Activated T-cell treated with anti-CD3 and anti-CD28 coated beads for 1 hour (primary cell): ENCODE measurements at places on chromosomes 12 and 14.

- no peak for DNase-seq
These were observed 2.4 kb downstream of the C12orf75 start for GRCh38 chr12:105332925-105333324.

DNA sequence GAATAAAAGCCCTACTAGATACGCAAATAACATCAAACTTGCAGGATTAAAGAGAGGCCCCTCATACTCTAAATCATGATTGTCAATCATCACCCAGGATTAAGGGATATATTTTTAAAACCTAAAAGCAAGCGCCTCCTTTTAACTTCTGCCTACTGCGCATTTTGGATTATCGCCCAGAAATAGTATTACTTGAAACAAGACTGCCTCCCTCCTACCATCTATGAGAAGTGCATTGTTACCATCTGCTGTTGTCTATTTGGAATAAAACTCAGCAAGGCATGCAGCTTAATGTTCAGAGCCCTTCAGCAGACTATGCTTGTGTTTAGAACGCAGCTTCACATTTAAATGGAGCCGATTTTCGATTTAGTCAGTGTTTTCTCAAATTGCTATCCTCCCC lies 79.6 kb downstream of the EXOC5 start:
- DNase-seq: no peak

- no peak for DNase-seq
These were observed 92.8 kb downstream of the NINJ2 start for GRCh38 chr12:570435-570920.

DNA sequence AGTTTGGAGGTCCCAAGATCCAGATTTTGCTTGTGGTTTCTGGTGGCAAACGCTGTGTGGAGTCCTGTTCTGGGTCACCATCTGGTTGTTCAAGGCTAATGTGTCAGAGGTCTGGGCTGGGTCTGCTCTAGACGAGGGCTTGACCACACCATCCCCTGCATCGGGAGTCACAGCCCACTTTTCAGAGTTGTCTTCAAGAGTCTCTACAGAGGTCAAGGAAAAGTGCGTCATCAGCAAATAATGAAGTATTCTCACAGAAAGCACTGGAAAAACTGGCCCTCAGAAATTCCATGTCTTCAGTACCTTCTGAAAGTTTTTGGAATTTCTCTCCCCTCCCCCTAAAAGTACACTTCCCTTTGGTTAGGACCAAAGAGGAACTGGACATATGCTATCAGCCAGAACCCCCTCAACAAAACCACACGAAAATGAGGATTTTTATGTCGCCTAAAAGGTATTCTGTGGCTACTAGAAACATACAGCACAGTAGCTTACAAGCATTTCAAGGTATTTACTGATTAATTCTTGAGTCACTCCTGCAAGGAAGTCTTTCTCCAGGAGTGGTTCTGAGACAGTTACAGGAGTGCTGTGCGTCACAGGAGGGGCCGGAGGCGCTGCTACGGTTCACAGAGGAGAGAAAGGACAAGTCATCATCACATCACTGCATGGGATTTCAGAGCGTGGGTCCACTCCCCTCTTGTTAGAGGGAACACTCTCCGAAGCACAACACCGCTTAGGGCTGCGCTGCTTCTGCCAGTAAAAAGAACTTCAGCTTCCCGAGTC lies 35.4 kb downstream of the RAD52 start:
- DNase-seq: no peak

GRCh38 chr14:23324993-23325392 lies 3.7 kb downstream of the PABPN1 start:
- DNase-seq: no peak

DNA sequence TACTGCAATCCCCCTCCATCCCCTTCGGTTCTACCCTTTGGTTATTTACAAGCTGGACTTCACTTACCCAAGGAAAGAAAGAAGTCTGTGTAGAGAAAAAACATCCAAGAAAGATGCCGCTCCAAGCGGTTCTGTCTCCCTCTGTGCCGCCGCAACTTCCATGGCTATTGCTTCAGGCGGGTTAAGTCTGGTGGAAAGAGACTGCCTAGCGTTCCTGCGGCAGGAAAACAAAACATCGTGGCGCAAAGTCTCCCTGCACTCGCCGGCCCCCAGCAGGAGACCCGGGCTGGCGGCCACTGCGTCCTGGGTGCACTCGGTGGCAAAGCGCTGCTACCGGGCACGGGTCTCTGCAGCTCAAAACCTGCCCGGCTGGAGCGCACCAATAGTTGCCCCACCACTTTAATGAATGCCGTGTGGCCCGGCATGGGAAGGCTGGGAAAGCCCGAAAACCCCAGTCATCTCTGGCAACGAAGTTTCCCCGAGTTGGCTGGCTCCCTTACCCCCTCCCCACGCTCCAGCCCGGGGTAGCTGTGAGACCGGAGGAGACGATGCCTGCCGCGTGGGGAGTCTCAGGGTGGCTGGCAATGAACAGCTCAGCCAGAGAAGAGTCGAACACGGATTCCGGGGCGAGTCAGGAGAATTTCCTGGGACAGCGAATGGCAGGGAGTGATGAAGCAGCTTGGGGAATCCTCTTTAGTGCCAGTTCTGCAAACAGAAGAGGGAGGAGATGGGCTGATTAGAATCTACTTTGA lies 3.5 kb upstream of the KCNK10 start:
- DNase-seq: no peak

DNA sequence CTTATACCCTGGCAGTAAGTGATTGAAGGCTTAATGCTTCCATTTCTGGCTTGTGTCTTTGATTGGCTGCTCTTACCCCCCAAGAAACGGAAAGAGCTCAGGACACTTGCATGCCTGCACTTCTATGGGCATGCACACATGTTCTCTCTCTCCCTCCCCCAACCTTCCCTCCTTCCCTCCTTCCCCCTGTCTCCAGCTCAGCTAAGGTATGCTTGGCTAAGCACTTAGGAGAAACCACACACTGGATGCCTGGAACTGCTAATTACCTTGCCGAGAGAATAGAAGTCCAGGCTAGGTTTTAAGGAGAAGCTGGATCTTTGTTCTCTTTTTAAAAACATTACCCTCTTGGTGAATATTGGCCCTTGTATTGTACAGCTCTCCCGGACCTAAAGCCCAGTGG lies 1072.8 kb upstream of the TMEM132C start:
- no peak for DNase-seq
